ENCODE measurements at places on chromosomes 3 and 15.
A peak's percentile ranks its signal among the peaks of the same experiment; 100 is the strongest.

- no peak overlapping the region for H3K27ac ChIP-seq
- H3K27me3 ChIP-seq, result peaks cover 35% of the 10 kb centered on the region
- DNase-seq, result no peak
- no peaks in the 10 kb centered on the region for H3K4me1 ChIP-seq
Measured at GRCh38 chr3:127171721-127172120, 21.2 kb upstream of the PRR23E start.

GRCh38 chr3:178771511-178771910, 235.3 kb downstream of the KCNMB2 start:
- DNase-seq, result no peak
- H3K36me3 ChIP-seq, result no peaks in the 10 kb centered on the region
- no peak overlapping the region for H3K4me3 ChIP-seq
- no peaks in the 10 kb centered on the region for H3K27me3 ChIP-seq
- H3K4me1 ChIP-seq, result no peaks in the 10 kb centered on the region

- H3K27me3 ChIP-seq, result peaks cover 36% of the 10 kb centered on the region
- H3K27ac ChIP-seq, result no peak overlapping the region
- no peaks in the 10 kb centered on the region for H3K36me3 ChIP-seq
- no peaks in the 10 kb centered on the region for H3K4me1 ChIP-seq
- no peak for DNase-seq
Measured at GRCh38 chr15:78341057-78341987, 1.2 kb downstream of the CRABP1 start.

DNA sequence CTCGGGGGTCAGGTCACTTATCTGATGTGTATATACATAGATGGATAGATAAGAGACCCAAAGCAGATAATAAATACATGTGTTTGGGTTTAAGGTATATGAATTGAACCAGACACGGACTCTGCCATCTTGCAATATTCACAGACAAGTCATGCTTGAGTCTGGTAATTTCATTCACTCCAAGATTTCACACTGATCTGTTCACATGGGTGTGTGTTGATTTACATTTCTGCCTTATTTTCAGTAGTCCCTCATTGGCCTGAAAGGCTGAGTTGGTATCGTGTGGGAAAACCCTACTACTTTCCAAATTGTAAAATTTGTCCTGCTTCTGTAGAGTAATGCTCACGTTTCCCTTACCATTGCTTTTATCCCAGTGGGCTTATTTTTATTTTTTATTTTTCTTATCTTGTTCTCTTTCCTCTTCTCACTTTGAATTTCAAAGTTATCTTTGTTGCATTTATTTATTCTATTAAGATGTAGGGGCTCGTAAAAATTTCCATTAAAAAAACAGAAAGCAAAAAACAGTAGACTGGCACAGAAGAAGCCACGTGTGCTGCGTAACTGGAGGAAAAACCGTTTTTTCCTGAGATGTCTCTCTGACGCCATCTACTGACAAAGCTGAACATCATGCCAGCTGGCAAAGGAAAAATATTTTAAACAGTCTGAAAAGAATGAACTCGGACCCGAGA, 10.8 kb upstream of the MFSD1 start:
- H3K4me1 ChIP-seq, result peaks cover 5% of the 10 kb centered on the region
- no peaks in the 10 kb centered on the region for H3K36me3 ChIP-seq
- no peaks in the 10 kb centered on the region for H3K27me3 ChIP-seq
- peak; percentile 25 for DNase-seq
- H3K27ac ChIP-seq, result peak overlapping the region; percentile 77

- H3K4me3 ChIP-seq, result no peak overlapping the region
- no peaks in the 10 kb centered on the region for H3K36me3 ChIP-seq
- no peaks in the 10 kb centered on the region for H3K27me3 ChIP-seq
- H3K27ac ChIP-seq, result no peak overlapping the region
- no peak for DNase-seq
Measured at GRCh38 chr3:100044369-100044768, 69.9 kb downstream of the FILIP1L start.

GRCh38 chr3:187738331-187739093, 6.8 kb downstream of the BCL6 start:
- peak overlapping the region; percentile 96 for H3K4me3 ChIP-seq
- H3K36me3 ChIP-seq, result peaks cover 18% of the 10 kb centered on the region
- DNase-seq, result peak; percentile 78

GRCh38 chr3:127779747-127780146, 42.6 kb downstream of the MGLL start:
- DNase-seq, result peak; percentile 8
- peaks cover 9% of the 10 kb centered on the region for H3K27me3 ChIP-seq
- H3K27ac ChIP-seq, result no peak overlapping the region
- peaks cover 21% of the 10 kb centered on the region for H3K4me1 ChIP-seq
- H3K4me3 ChIP-seq, result no peak overlapping the region
- H3K36me3 ChIP-seq, result no peaks in the 10 kb centered on the region

DNA sequence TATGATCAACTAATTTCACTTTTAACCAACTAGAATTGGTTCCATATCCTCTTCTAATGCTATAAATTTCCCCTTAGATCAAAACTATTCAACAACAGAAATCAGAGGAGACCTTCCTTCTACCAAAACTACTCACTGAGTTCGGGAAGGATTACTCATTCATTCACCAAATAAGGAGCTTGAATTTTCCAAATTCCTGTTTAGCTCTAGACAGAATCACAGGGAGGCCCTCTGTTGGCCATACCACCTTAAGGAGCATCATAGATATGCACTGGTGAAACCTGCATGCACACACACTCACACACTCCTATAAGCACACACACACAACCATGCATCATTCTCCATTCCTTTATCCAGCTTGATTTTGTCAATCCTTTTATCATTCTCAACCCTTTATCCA, 49.0 kb downstream of the SUCLG2 start:
- H3K36me3 ChIP-seq, result peaks cover 14% of the 10 kb centered on the region
- H3K27me3 ChIP-seq, result no peaks in the 10 kb centered on the region
- H3K4me3 ChIP-seq, result peak overlapping the region; percentile 55
- no peak for DNase-seq
- peak overlapping the region; percentile 86 for H3K27ac ChIP-seq

- H3K27ac ChIP-seq, result peak overlapping the region; percentile 0
- H3K4me1 ChIP-seq, result peaks cover 47% of the 10 kb centered on the region
- peak; percentile 40 for DNase-seq
- peak overlapping the region; percentile 3 for H3K4me3 ChIP-seq
- H3K27me3 ChIP-seq, result peaks cover 18% of the 10 kb centered on the region
- H3K36me3 ChIP-seq, result no peaks in the 10 kb centered on the region
Measured at GRCh38 chr3:46019707-46020106, 7.6 kb downstream of the XCR1 start.

DNA sequence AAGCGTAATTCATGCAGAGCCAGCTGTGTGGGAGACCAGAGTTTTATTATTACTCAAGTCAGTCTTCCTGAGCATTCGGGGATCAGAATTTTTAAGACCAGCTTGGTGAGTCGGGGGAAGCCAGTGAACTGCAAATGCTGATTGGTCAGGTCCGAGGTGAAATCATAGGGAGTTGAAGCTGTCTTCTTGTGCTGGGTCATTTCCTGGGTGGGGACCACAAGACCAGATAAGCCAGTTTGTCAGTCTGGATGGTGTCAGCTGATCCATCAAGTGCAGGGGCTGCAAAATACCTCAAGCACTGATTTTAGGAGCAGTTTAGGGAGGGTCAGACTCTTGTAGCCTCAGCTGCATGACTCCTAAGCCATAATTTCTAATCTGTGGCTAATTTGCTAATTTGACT, 228.1 kb upstream of the ATP10A start:
- H3K27me3 ChIP-seq, result no peaks in the 10 kb centered on the region
- no peaks in the 10 kb centered on the region for H3K36me3 ChIP-seq
- no peak overlapping the region for H3K27ac ChIP-seq
- no peak for DNase-seq
- no peak overlapping the region for H3K4me3 ChIP-seq
